ENCODE measurements at places on chromosomes 3 and 15.

DNA sequence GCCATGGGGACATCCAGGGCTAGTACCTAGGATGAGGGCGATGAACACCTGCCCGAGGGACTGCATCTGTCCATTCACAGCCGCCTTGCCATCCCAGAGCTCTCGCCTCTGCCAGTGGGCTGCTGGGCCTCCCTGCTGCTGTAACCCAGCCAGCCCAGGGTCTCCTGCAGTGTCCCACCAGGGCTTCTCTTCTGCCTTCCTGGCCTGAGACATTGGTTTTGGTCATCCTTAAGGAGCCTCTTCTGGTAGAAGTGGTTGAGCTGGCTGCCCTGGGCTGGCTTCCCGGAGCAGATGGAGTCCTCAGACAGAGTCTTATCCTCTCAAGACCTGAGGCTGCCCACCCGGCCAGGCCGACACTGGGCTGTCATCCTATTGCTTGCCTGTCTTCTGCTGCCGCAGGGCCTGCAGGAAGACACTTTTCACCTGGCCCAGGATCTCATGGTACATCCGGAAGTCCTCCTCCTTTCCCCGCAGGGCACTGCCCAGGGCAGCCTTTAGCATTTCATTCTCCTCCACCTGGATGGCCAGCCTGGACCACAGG is 6.1 kb upstream of the HHATL start:
- DNase-seq, result no peak

DNA sequence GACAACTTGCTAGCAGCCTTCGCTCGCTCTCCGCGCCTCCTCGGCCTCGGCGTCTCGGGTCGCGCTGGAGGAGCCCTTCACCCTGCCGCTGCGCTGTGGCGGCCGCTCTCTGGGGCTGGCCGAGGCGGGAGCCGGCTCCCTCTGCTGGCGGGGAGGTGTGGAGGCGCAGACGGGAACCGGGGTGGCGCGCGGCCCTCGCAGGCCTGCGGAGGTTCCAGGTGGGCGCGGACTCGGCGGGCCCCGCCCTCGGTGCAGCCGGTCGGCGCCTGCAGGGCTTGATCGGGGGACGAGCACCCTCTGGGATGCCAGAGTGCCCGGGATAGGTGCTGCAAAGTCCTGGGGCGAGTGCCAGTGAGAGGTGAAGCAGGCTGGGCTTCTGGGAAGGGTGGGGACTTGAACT is 989.9 kb downstream of the ROBO2 start:
- DNase-seq, result no peak

GRCh38 chr3:194637541-194638400 is 4.6 kb upstream of the TMEM44 start:
- no peak for DNase-seq

DNA sequence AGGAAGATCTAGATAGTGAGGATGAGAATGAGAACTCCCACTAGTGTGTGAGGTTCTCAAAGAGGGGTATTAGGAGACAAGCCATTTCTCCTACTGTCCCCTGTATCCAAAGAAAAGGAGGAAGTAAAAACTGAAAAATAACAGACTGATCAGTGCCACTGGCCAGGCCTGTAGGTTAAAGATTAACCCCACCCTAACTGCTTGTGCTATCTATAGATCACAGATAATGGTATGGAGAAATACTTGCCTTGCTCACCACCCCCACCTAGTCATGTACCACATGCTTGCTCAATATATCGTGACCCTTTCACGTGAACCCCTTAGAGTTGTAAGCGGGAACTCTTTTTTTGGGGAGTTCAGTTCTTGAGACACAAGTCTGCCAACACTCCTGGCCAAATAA is 519.7 kb upstream of the FRG2C start:
- DNase-seq, result no peak

GRCh38 chr3:3403700-3404099 is 224.2 kb upstream of the CRBN start:
- no peak for DNase-seq

DNA sequence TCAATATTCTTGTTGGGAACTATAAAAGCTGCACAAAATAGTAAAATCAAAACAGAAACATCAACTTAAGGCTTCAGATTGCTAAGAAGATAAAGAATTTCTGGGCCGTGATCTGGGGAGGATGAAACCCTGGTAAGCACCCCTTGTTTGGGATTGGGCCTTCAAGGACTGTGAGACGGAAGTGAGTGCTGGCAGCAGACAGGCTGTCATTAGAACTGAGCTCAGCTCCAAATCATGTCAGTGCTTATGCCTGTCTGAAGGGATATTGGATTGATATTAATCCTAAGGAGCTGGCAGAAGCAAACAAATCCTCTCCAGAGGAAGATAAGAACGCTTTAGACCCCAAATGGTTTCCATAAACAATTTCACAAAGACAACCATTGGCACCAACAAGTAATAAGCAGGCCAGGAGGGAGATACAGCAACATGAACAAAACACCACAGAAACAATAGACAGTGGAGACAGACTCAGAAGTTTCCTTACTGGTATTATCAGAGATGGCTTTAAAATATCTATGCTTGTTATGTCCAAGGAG is 72.6 kb upstream of the CTXND1 start:
- no peak for DNase-seq

DNA sequence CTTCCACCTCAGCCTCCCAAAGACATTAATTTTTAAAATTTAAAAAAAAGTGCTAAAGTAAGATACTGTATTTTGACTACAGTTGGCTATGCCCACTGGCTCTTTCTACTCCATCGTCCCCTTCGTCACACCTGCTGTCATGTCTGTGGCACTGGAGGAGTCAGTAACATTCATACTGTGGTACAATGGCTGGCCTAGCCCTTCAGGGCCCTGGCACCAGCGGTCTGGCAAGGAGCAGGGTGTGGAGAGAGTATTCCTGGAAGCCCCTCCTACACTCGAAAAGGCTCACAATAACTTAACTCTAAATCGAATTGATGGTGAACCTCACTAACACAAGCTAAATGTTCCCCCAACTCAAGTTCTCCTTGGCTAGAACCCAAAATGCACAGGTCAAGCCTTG is 89.7 kb upstream of the RASGRF1 start:
- no peak for DNase-seq

DNA sequence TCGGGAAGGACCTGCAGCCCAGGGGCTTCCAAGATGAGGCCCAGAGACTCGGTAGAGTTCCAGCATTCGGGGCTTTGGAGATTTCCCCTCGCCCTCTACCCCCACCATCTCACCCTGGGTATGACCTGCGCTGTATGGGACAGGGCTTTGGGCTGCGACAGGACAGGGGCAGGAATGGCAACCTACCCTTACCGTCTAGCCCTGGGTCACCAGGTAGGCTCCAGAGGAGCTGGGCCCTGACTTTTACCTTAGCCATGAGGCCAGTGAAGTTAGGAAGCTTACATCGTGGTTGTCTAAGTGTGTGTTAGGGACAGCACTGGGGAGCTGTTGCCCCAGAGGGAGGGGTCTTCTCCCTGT is 683 bp downstream of the PPM1M start:
- no peak for DNase-seq

DNA sequence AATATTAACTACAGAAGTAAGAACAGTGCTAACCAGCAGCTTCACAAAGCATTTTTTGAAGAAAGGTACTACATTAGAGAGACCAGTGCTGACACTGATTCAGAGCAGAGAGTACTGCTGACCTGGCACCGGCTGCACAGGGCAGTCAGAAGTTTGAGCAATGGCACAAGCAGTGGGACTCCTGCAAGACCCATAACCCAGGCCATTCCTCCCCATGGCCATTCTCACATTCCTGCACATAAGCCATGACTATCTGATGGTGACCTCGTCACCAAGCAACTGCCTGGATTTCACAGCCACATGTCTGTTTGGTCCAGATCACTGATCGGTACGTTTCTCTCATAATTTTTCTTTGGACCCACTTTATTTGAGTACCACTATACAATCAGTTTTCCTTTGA is 88.7 kb downstream of the GPR156 start:
- no peak for DNase-seq

GRCh38 chr15:91271565-91272153 is 171.6 kb downstream of the SV2B start:
- peak; percentile 68 for DNase-seq

DNA sequence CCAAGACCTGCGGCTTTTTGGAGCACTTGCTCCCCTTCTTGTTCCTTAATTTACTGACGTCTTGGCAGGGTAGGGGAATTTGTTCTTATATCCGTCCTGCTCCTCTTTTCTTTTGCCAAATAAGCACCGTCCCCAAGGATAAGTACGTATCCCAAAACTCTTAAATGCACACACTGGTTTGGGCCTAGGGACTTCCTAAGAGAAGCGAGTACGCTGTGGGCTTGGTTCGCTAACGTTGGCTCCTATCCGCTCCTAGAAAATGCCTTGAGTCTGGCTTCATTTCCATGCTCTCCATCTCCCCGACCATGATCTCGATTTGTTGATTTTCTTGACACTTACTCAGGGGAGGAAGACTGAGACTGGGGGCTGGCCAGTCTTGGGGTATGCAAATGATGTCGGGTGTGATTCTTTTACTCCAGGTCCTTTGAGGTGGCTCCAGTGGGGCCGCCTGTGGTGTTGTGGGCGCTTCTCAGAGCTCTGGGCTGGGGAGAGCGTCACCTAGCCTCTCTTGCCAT is 1.3 kb downstream of the MYRIP start:
- no peak for DNase-seq

GRCh38 chr15:58229297-58229768 is 91.2 kb downstream of the AQP9 start:
- no peak for DNase-seq

DNA sequence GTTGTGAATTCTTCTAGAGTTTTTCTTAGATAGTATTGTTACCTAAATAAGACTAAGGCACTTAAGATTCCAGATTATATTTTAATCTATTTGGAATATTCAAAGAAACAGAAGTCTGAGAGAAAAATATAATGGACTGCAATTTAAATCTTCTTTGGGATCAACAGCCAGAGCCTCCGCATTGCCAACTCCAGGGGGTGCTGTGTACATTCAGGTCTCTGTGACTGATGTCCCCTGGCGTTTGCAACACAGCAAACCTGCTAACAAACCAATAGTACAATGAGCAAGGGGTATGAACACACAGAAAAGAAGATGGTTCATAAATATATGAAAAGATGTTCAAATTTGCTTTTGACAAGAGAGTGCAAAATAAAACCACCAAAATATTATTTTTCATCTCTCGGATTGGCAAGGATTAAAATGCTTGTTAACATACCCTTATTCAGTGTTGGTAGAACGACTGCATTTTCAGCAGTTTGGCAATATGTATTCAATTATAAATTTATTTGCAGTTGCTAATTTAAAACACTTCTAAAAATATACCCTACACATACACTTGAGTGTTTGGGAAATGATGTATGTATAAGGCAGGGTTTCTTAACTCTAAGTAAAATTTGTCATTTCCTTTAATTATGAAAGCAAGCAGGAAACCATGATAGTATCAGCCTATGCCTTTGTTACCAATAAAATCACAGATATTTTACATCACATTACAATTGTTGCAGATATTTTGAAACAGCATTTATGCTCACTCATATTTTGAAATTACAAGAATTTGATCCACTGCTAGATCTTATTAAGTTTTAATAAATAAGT is 16.1 kb upstream of the TM4SF1 start:
- peak; percentile 43 for DNase-seq
